ENCODE measurements at places on chromosomes 2 and 18.

DNA sequence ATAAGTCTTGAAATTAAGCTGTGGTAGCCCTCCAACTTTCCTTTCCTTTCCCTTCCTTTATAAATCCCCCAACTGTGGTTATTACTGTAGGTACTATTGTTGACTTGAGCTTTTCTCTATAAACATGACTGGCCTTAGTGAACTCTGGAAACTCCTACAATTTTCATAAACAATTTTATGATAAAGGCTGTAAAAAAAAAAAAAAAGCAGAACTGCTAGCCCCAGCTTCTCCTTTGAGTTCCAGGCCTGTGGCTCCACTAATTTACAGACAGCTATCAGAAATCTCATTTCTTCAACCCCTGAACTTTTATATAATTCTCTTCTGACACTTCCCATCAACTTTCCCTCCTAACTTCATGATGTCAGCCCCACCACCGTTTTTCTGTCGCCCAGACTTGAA, 174.3 kb downstream of the IKZF2 start:
- no peak for DNase-seq

GRCh38 chr2:150296770-150297546, 190.5 kb downstream of the RND3 start:
- no peak for DNase-seq

DNA sequence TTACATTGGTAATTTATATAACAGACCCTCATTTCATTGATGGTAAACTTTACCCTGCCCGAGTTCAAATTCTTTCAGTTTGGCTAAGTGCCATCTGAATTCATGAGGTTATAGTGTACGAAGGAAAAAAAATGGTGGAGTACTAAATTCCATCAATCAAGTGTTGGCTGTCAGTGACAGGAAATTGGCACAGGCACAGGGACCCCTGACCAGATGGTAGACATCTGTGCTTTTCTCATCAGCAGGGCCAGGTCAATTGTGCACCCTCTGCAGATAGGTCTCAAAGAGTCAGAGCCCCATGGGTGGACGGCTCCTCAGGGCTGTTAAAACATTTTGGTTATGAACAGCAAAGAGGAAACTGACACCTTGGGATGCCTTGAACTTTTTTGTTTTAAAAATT, 439.2 kb downstream of the SETBP1 start:
- DNase-seq = no peak

DNA sequence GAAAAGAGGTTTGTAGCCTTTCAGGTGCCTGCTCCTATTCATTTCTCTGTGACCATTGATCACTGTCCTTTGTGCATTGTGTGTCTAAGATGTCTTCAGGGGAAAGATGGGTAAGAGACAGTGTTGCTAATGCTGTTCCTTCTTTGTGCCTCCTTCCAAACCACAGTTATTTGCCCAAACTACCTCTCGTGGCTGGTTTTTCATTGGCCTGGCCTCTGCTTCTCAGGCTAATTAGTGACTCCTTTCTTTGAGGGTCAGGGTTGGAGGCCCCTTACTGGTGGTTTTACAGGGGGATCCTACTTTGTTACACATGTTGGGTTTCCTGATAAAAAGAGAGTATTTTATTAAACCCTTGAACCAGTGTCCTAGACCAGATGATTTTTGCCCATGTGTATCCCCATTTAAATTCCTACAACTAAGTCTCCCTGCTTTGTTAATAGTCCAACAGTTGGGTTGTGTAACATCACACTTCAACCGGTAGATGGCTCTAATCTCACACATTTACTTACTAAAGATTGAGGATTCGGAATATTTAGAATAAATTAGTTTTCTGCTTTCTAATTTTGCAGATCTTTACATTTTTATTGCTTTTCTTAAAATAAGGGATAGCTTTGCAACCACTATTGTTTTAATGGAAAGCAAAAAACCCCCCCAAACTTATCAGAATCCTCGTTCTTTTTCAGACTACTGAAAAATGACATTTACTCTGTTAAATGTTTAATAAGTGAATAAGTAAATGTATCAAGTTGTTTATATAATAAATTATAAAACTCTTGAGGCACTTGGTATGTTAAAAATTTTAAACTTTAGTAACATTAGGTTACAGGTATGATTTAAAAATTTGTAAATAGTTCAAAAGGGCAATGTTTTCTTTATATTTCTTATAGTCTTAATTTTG, 2.4 kb downstream of the MARS2 start:
- no peak for DNase-seq

DNA sequence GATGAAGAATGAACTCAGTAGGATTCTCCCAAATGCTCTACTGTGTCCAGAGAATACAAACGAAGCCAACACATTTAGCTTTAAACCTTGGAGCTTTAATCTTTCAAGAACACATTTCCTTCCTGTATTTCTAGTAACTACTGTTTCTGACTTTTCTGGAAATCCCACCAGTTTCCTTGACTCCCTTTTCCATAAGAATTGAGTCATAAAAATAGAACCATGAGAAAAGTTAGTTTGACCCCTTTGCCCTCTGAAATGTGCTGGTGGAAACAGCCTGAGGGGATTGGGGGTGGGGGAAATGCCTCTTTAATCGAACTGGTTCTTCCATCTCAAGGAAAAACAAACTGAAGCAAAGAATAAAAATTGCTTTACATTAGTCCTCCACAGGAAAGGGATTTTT, 123.9 kb downstream of the TMEM17 start:
- DNase-seq = no peak

DNA sequence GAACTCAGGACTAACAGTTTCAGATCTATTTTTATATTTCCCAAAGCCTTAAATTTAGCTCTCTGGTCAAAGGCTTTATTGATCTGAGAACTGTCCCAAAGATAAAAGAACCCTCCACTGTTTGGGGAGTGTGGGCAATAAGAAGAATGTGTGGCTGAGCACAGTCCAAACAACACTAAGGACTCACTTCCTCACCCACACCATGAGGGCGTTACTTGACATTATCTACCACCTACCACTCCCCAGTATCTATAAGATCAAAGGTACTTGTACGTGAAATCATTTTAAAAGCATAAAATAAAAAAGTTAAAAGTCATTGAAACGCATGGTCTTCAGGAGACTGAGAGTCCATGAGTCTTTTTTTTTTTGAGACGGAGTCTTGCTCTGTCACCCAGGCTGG, 54.6 kb upstream of the NFU1 start:
- DNase-seq = no peak

DNA sequence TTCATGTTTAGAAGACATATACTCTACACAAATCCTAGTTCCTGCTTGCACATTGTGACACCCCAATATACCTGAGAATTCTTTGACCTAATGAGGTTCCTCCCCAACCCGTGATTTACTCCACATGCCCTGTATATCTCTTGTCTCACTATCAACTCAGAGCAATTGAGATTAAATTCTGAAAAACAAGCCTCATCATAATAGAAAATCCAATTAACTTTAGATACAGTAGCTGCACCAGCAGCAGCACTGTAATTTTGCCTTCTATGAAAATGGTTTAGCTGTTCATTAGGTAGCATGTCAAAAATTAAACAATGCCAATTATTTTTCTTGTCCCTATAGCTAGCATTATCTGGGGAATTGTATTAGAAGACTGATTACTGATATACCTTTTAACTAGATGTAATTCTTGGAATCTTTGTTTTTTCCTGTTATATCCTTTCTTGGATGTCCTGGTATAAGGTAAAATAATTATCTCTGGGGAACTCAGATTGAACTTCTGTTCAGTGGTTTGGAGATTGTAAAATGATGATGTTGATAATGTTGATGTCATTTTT, 218.9 kb upstream of the TANK start:
- DNase-seq = no peak

All from stimulated activated CD8-positive, alpha-beta memory T cell treated with anti-CD3 and anti-CD28 coated beads, Interleukin-2, amount 100 ng/mL, for 1 hour (primary cell).